GM23248 (cell line): ENCODE measurements at places on chromosomes 11 and 22. TPM values are rescaled to one million over a fixed set of nuclear protein-coding genes. Genes with fewer than 3 reads are reported as not detected.

DNA sequence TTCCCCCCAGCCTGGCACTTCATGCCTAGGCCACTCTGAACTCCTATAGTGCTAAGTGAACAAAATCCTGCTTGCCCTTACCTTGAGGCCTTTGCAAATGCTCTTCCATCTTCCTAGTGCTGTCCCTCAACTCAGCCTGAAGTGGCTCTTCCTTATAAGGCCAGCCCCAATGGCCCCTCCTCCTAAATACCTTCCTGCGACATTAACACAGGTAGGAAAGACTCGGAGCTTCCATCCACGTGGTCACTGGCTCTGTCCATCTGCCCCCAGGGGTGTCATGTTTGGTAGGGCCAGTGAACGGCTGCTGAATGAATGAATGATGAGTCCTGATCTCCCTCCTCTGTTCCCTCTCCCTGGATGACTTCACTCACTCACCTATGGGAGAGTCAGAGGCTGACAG, 4.2 kb downstream of the PDE2A start:
- H3K4me3 ChIP-seq, result no peak overlapping the region
- no peaks in the 10 kb centered on the region for H3K4me1 ChIP-seq
- no peaks in the 10 kb centered on the region for H3K36me3 ChIP-seq
- H3K27me3 ChIP-seq, result peaks cover 45% of the 10 kb centered on the region
- no peak for DNase-seq

DNA sequence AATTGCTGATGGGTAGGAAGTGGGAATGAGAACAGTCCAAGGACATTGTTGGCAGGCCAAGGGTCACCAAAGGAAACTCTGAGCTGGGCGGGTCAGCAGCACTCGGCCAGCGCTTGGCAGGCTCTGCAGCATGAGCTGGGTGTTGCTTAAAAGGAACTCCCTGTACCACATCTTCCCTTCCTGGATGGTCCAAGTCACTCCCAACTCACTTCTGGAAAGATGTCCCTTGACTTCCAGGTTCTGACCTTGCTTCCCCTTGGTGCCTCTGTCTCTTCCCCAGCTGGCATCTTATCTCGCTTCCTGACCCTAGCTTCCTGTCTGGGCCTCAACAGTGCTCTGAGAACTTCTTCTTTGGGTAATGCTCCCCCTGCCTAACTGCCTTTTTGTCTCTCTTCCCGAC, 24.8 kb upstream of the SWAP70 start:
- no peak overlapping the region for H3K27ac ChIP-seq
- H3K4me1 ChIP-seq, result no peaks in the 10 kb centered on the region
- no peak overlapping the region for H3K4me3 ChIP-seq
- no peaks in the 10 kb centered on the region for H3K36me3 ChIP-seq

DNA sequence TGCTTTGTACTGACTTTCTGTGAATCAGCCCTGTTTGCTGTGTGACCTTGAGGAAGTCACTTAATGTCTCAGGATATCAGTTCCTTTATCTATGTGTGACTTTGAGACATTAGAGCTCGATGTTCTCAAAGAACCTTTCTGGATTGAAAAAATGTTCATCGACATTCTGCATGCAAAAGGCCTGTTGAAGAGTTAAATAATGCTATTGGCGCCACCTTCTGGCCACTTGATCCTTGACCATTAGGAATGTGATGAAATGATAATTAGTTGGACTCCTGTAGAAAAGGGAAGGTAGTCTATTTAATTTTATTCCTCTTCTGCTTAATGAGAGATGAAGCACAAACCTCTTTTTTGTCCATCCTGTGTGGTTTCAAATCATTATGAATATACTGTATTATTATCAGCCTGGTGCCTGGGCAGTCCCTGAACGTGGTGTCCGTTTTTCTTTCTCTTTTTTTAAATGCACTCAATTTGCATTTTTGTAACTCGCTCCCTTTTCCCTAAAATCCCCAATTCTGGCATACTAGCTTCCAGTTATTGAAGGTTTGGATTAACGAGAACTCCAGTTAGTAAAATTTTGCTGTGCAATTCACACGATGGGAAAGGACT, 20.7 kb downstream of the ELF5 start:
- H3K4me1 ChIP-seq, result no peaks in the 10 kb centered on the region
- H3K4me3 ChIP-seq, result no peak overlapping the region
- no peaks in the 10 kb centered on the region for H3K36me3 ChIP-seq

DNA sequence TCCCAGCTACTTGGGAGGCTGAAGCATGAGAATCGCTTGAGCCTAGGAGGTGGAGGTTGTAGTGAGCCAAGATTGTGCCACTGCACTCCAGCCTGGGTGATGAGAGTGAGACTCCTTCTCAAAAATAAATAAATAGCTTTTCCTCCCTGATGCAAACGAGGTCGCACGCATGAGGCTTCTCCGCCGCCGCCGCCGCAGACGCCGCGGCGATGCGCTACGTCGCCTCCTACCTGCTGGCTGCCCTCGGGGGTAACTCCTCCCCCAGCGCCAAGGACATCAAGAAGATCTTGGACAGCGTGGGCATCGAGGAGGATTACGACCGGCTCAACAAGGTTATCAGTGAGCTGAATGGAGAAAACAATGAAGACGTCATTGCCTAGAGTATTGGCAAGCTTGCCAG, 20.0 kb upstream of the RAB39A start:
- no peaks in the 10 kb centered on the region for H3K4me1 ChIP-seq
- H3K4me3 ChIP-seq, result no peak overlapping the region
- no peaks in the 10 kb centered on the region for H3K36me3 ChIP-seq
- no peak overlapping the region for H3K27ac ChIP-seq
- no peaks in the 10 kb centered on the region; the same call in 1 of the 2 replicates for H3K27me3 ChIP-seq

DNA sequence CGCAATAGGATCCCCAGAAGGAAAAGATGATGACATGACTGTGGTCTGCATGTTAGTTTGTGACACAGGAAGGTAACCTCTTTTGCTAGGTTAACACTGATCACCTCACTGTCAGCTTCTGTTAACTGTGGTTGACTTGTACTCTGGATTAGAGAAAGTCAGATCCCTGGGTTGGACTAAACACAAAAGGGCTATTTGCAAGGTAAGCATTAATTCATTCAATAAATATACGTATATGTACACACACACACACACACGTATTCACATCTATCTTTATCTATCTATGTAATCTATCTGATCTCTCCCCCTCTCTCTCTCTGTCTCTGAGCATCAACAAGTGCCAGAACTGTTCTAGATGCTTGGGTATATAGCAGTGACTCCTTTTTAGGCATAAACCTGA, 136.1 kb upstream of the SNX19 start:
- no peak overlapping the region for H3K27ac ChIP-seq
- H3K27me3 ChIP-seq, result peaks cover 45% of the 10 kb centered on the region
- no peak for DNase-seq
- no peaks in the 10 kb centered on the region for H3K36me3 ChIP-seq
- H3K4me1 ChIP-seq, result no peaks in the 10 kb centered on the region
- H3K4me3 ChIP-seq, result no peak overlapping the region

GRCh38 chr11:93028960-93029522, 59.6 kb downstream of the MTNR1B start:
- 0 out of 2 replicates have a peak, but pooled peaks cover 4% of the 10 kb centered on the region for H3K4me1 ChIP-seq
- no peak overlapping the region for H3K27ac ChIP-seq
- H3K4me3 ChIP-seq, result no peak overlapping the region
- no peaks in the 10 kb centered on the region for H3K36me3 ChIP-seq
- no peaks in the 10 kb centered on the region; the same call in 1 of the 2 replicates for H3K27me3 ChIP-seq

DNA sequence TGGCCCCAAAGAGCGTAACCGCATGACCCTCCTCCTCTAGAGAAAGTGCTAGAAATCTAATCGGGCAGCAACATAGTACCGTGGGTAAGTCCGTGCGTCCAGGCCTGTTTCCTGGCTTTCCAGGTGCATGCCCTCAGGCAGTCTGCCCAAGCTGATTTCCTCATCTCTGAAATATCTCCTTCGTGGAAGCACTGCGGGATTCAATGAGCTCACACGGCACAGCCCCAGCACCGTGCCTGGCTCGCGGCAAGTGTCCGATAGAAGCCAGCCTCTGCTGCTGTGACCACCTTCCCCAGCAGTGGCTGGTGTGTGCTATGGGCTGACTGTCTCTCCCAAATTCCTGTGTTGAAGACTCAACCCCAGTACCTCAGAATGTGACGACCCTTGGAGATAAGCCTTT, 20.7 kb downstream of the RPUSD4 start:
- no peaks in the 10 kb centered on the region for H3K27me3 ChIP-seq
- no peaks in the 10 kb centered on the region for H3K36me3 ChIP-seq
- no peaks in the 10 kb centered on the region for H3K4me1 ChIP-seq
- H3K27ac ChIP-seq, result no peak overlapping the region
- no peak overlapping the region for H3K4me3 ChIP-seq

DNA sequence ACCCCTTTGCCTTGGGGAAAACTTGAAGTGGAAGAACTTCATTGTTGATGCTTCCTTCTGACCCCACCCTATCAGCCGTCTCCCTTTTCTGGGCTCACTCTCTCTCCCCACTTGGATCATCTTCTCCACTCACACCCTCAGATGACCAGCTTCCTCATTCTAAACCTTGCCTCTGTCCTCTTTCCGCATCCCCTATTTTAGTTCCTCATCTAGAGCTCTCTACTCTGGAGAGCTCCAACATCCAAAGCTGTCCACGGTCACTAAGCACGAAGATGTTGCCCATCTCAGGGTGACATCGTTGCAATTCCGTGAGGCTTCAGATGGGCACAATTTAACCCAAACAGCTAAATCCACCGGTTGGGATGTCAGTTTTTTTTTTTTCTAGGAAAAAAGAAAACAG, 31.6 kb upstream of the ME3 start:
- no peak for DNase-seq
- H3K4me3 ChIP-seq, result no peak overlapping the region
- no peaks in the 10 kb centered on the region for H3K27me3 ChIP-seq
- no peaks in the 10 kb centered on the region for H3K36me3 ChIP-seq
- H3K4me1 ChIP-seq, result peaks cover 11% of the 10 kb centered on the region
- no peak overlapping the region for H3K27ac ChIP-seq

DNA sequence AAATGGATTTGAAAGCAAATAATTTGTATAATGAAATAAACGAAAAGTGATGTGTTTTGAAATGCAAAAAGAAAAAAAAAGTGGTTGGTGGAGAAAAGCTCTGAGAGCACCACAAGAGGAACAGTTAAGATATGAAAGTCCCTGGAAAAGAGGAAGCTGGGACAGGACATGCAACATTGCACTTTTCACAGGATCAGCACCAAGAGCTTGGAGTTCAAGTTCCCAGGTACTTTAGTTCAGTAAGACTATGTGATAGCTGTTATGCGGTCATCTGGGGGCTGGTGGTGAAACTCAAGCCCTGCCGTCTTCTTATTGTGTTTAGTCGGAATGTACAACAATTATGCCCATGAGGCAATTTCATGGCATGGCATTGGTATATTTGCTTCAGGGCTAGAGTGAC, 17.1 kb upstream of the MS4A4A start:
- H3K36me3 ChIP-seq, result no peaks in the 10 kb centered on the region
- no peak overlapping the region for H3K4me3 ChIP-seq
- DNase-seq, result no peak
- no peaks in the 10 kb centered on the region for H3K4me1 ChIP-seq

GRCh38 chr11:130760515-130761125, 155.7 kb downstream of the SNX19 start:
- no peak overlapping the region for H3K27ac ChIP-seq
- no peak overlapping the region for H3K4me3 ChIP-seq
- peaks cover 12% of the 10 kb centered on the region for H3K4me1 ChIP-seq

Gene GRAP2
- total RNA-seq, result not detected in 2 replicates

Gene IL17REL
- not detected in 2 replicates for total RNA-seq
